NCI-H2029 (cell line): ENCODE measurements at places on chromosomes 2 and 18.

DNA sequence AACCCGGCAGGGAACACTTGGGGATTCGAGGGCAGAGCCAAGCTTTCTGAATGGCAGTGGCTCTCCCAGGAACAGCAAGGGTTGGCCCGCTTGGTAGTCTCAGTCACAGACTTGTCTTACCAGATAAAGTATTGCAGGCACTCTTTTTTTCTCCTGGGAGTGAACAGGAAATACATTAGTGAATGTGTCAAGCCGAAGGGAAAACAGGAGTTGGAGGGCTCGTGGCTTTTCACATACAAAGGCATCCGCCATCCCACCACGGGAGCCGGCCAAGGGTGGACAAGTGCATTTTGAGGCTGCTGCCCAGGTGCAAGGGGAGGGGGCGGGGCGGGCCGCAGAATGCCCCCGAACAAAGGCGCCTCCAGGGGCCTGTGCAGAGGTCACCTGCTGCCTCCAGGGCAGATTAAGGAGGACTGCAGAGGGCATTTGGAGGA lies 163.3 kb upstream of the SIX3 start:
- DNase-seq, result no peak

DNA sequence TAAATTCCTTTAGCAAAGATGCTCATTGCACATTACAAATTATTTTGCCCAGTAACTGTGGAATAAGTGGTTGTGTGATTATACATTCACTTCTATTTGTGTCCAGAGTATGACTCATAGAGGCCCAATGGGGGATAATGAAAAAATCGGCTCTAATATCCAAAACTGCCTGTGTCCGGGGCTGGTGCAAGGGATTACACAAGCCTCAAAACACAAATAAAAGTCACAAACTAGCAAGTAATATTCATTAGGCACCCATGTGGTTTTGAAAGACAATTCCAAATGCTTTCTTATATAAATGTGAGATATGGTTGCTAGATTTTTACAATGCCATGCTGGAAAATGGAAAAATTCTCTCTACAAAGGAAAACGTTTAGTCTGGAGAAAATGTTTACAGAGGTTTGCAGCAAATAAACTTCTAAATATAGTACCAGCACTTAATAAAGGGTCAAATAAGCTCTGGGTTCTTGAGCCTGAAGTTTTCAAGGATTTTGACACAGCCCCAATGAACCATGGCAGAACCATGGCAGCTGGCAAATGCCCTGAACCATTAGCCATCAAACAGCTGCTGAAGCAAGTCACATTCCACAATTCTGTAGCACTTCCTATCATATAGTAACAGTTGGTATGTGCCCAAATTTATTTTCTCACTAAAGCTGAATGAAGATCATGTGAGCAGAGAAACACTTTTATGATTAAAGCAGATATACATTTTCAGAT lies 40.5 kb downstream of the IRS1 start:
- no peak for DNase-seq

DNA sequence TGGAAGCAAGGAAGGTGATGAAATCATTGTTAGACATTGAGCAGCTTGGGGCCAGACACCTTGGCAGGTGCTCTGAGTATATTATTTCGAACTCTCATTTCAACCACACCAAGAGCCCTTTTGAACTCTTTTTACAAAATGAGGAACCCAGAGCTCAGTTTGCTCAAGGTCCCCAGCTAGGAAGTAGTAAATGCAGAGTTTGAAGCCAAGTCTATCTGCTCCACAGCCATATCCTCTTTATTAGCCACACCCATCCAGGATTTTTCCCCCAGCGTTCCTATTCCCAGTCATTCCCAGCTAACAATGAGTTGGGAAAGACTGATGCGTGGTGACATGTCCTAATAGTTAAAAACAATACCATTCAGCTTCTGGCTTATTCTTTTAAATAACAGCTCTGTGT lies 40.2 kb downstream of the SEMA4F start:
- no peak for DNase-seq

GRCh38 chr18:23341383-23341782 lies 111.7 kb upstream of the RIOK3 start:
- no peak for DNase-seq

DNA sequence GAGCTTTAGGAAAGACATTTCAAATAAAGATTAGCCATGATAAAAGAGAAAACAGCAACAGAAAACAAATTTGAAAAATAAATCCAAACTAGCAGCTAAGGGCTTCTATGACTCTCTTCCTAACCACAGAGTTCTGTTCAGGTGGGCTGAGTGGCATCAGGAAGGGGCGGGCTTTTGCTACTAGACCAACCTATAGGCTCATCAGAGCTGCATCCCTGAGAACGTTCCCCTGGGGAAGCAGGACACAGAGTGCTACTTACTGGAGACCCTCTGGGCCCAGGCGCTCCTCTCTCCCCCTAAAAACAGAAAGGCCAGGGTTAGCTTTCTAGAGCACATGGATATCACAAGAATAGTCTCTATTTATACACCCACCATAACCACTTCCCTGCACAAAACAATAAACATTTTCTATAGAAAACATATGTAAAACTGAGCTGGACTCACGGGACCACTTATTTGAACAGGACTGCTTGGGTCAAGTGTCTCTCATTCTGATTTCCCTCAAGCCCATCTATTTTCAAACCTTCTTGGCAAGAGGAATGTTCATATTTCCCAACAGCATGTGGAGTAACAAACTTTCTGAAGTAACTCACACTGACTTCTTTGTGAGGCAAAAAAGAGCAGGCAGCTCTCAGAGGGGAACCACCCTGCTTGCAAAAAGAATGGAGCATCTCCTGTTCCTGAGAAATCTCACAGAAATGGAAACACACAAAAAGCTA lies 78.9 kb upstream of the LMAN1 start:
- no peak for DNase-seq

- DNase-seq, result no peak
Measured at GRCh38 chr18:28834889-28835288, 658.0 kb upstream of the CDH2 start.

DNA sequence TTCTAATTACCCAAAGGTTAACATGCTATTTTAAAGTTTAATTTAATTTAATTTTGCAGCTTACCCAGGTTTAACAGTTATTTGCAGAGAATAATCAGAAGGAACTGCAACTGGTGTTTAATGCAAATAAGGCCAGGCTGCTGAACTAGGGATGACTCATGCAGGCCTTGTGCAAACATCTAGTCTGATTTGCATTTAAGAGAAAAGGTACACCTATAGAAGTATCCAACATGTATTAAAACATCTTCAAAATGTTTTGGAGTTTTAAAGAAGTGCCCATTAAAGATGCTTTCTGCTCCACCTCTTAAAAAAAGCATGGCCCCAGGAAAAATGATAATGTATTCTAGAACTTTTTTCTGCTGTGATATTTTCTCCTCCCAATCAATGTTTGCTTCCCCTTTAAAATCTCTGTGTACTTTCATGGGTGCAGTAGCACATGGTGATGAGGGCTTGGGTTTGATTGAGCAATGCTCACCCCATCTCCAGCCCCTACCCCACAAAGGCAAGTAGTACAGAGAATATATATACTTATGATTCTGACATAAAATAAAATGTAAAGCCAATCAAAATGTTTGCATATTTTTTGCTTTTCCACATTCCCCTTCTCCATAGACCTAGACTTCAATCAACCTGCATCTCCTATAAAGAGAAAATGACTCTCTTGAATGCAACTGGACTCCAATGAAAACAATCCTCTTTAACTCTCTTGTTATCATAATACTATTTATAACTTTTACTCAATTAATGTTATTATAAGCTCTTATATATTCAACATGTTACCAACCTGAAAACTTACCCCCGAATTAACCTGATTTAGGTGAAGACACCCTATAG lies 54.1 kb downstream of the ATP8B1 start:
- DNase-seq, result peak; percentile 37

DNA sequence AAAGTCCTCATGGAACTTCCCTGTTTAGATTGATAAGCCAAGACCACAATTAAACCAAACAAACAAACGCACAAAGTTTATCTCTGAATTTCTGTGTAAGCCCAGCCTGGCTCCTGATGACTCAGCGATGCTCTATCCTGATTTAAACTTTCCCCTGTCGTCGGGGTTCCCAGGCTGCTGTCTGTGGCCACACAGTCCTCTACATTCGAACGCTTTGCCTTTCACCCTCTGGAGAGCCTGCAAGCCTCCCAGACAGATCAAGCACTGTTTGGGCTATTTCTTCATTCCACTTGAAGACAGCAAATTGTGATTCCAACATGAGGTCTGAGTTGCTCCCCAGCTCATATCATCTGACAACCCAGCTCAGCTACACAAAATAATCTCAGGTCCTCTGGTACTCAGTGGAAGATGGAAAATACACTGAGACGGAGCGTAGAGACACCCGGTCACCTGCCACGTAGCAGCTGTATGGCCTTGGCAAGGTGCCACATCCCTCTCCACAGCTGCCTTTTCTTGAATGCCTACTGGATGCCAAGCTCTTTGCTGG lies 51.2 kb downstream of the CYRIA start:
- peak; percentile 2 for DNase-seq

GRCh38 chr2:223300326-223300725 lies 248.3 kb downstream of the KCNE4 start:
- DNase-seq, result no peak

- DNase-seq, result no peak
Measured at GRCh38 chr2:162317058-162317742, 1.3 kb downstream of the IFIH1 start.

GRCh38 chr18:12035481-12035880 lies 54.2 kb downstream of the IMPA2 start:
- no peak for DNase-seq

DNA sequence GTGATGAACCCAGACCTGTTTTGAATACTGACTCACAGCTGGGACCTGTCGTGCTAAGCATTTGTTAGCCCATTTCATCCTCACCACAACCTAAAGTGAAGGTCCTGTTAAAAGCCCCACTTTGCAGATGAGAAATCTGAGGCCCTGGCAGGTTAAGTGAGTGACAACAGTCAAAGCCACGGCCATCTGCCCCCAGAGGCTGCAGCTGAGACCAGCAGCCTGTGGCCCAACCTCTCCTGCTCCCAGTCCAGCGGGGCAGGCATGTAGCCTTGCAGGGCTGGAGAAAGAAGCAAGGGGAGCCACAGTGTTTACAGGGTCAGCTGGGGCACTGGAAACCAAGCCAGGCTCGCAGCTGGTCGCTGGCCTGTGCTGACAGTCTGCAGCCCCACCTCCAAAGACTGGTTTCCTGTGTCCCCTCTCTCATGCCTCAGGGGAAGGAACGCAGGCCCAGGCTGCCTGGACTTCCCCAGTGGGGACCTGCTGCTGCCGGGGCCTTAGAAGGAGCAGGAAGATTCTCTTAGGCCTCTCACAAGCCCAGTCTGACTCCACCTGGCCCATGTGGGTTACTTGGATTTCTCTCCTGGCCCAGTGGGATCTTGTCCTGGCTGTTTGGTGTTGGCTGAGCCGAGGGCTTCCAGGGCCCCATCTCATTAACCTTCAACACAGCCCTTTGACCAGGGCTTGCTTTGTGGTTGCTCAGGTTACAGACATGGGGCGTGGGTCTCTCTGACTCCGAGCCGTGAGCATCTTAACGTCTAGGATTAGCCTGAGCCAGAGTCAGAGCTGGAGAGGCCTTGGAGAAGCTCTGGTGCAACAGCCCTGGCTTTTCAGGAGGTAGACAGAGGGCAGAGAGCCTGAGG lies 1.7 kb downstream of the INPP5D start:
- no peak for DNase-seq

DNA sequence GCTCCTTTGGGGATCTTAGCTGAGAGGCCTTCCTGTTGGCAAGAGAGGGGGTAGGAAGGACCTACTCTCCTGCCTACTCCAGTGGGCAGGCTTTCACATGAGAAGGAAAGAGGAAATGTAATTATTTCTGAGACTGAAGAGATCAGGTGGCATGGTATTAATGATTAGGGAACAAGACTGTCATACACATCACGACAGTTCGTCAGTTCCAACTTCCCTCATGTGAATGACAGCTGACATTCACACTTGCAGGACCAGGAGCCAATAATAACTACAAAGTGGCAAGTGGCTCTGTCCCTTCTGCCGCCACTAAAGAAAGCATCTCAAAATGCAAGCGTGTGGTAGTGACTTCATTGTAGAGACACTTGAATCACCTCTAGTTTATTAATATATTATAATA lies 90.0 kb downstream of the ZCCHC2 start:
- no peak for DNase-seq

- no peak for DNase-seq
Measured at GRCh38 chr2:107584577-107584976, 242.1 kb upstream of the RGPD4 start.

DNA sequence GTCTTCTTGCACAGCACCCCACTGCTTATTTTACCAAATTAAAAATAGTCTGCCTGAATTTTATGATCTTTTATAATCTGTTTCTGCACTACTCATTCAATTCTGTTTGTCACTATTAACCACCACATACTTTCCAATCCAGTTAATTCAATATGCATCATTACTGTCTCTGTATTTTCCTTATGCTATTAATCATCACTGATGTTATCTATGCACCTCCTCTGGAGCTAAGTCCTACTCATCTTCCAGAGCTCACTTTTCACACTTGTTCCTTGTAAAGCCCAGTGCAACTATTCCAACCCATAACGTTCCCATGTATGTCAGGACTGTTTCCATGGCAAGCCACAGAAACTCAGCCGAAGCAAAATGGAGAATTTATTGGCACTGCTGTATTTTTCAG lies 713.6 kb downstream of the PLCL1 start:
- DNase-seq, result no peak

DNA sequence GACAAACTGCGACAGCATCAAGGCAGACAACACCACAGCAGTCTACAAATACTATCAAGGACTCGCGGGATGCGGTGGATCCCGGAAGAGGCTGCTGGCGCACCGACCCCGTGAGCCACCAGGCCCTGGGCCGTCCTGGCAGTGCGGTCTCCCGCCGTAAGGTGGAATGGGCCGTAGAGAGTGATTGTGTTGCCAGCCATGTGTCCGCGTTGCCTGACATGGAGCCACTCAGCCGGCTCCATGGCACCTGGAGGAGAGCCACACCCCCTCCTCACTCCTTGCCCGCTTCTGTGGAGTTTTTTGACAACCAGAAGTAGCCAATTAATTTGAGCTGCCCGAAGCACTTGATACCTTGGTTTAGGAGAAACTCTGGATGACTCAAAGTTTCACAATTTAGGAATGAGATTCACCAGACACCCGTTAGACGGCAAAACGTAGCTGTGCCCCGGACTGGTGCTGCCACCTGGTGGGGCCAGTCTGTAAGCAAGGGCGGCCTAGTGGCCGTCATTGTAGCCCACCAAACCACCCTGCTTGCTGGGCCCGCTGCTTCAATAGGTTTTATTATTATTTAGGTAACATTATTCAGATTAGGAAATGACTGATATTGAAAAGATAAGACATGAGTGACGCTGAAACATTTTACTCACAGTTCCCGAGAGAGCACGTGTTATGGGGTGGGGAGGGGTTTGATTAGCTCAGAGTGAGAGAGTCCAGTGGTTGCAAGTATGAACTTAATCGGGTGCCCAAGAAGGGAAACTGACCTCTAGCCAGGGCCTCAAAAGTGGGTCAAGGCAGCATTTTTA lies 10.2 kb upstream of the IMP4 start:
- no peak for DNase-seq
